ENCODE measurements at places on chromosomes 16 and 17. TPM values are rescaled to one million over a fixed set of nuclear protein-coding genes. Genes with fewer than 3 reads are reported as not detected.

The KRT15 gene
- 0.09 TPM for total RNA-seq

- no peak for DNase-seq
Observed at GRCh38 chr17:19464031-19465026, 53.3 kb downstream of the RNF112 start.

The LAT gene
- total RNA-seq: 1.2 TPM

GRCh38 chr16:88014252-88014781, 63.1 kb downstream of the BANP start:
- DNase-seq: peak; percentile 11

The CCT6B gene
- 5.6 TPM for total RNA-seq

- no peak for DNase-seq
Observed at GRCh38 chr16:73166441-73166851, 118.5 kb upstream of the ZFHX3 start.

DNA sequence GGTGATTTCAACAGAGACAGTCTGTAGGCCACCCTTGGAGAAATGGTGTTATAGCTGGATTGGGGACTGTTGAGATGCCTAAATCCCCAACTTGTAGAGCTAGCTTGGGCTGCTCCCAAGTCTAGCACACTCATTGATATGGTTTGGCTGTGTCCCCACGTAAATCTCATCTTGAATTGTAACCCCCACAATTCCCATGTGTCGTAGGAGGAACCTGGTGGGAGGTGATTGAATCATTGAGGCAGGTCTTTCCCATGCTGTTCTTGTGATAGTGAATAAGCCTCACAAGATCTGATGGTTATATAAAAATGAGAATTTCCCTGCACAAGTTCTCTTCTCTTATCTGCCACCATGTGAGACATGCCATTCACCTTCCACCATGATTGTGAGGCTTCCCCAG, 536.0 kb downstream of the CDH13 start:
- no peak for DNase-seq

DNA sequence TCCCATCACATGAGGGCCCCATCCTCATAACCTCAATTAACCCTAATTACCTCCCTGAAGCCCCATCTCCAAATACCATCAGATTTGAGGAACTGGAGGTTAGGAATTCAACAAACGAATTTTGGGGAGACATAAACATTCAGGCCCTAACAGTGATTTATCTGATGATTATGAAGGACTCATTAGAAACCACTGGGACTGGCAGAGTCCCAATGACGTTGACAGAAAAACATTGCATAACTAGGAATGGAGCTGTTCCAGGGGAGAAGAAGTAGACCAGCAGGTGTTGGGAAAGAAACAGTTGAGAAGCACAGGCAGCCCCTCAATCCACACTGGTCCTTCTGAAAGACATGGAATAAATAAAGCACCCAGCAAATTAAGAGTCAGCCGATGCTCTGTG, 282.0 kb downstream of the MAP2K4 start:
- no peak for DNase-seq

The WSCD1 gene
- 12.8 TPM for total RNA-seq

DNA sequence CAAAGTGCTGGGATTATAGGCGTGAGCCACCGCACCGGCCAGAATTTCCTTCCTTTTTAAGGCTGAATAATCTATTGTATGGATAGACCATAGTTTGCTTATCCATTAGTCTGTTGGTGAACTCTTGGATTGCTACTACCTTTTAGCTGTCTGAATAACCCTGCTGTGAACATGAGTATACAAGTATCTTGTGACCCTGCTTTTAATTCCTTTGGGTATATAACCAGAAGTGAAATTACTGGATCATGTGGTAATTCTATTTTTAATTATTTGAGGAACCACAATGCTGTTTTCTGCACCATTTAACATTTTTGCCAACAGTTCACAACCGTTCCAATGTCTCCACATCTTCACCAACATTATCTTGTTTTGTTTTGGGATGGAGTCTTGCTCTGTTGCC, 4.6 kb upstream of the OTOA start:
- no peak for DNase-seq

The CTRB1 gene
- total RNA-seq: not detected

The LDHD gene
- total RNA-seq: 12.2 TPM

GRCh38 chr17:9009737-9010136, 11.6 kb upstream of the NTN1 start:
- DNase-seq: peak; percentile 14

DNA sequence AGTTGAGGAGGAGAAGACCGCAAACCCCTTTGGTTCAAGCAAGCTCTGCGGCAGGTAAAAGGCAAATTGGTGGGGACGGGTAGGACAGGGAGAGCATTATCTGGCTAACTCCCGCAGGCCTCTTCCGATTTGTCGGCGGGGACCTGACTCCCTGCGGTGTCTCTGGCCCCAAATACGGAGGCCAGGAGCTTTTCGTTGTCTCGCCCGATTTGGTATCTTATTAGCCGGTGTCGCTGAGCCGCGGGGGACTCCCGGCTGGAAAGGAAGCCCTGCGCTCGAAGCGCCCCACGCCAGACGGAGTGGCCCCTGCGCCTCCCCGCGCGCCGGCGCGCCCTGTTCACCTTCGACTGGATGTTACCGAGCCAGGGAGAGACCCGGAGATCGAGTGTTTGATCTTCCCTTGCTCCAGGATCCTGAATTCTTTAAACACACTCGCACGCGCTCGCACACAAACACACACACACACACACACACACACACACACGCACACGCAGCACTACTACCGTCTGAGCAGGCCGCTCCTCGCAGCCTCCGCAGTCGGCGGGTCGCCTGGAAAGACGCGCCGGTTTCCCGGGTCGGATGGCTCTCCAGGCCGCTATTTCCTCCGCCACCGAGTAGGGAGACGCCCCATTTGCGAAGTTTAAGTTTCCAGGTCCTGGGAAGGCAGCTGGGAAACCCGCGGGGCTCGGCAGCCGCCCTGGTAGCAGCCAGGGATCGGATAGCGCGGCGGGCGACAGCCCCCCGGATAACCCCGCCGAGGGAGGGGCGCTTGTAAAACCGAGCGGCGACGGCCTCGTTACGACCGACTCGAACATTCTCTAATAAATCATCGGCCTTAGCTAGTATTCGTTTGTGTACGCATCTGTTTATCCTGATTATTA, 3.3 kb downstream of the PRAC1 start:
- peak; percentile 42 for DNase-seq

DNA sequence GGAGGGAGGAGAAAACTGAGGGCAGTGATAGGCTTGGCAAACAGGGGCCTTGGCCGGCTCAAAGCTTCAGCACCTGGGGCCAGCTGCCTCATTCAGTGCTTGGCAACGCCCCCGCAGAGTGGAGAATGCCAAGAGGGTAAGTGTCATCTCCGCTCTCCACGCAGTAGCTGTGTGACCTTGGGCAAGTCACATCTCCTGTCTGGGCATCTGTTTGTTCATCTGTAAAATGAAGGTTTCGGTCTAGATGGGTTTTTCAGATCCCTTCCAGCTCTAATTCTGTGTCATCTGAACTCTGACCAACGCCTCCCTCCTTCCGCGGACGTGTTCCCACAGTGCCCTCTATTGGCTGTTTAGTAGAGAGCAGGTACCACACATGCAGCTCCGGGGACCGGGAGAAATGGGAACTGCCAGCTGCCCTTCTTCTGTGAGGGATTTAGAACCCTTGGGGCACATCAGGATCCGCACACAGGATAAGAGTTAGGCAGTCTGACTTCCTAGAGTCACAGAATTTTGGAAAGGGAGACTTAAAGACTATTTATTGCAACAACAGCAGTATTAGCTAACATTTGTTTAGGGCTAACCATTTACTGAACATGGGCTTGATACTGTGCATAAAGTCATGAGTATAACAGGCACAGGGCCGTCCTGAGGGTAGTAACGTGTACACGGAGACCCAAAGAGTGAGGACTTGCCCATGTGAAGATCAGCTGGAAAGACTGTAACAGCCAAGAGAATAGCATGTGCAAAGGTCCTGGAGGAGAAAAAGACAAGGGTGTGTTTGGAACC, 26.8 kb downstream of the GP2 start:
- peak; percentile 69 for DNase-seq

GRCh38 chr17:57419940-57420550, 163.7 kb downstream of the MSI2 start:
- DNase-seq: no peak

- DNase-seq: no peak
Observed at GRCh38 chr16:64489449-64489848, 632.4 kb downstream of the CDH11 start.

The CHRNE gene
- 0.35 TPM for total RNA-seq

The WFDC1 gene
- 18.9 TPM for total RNA-seq

DNA sequence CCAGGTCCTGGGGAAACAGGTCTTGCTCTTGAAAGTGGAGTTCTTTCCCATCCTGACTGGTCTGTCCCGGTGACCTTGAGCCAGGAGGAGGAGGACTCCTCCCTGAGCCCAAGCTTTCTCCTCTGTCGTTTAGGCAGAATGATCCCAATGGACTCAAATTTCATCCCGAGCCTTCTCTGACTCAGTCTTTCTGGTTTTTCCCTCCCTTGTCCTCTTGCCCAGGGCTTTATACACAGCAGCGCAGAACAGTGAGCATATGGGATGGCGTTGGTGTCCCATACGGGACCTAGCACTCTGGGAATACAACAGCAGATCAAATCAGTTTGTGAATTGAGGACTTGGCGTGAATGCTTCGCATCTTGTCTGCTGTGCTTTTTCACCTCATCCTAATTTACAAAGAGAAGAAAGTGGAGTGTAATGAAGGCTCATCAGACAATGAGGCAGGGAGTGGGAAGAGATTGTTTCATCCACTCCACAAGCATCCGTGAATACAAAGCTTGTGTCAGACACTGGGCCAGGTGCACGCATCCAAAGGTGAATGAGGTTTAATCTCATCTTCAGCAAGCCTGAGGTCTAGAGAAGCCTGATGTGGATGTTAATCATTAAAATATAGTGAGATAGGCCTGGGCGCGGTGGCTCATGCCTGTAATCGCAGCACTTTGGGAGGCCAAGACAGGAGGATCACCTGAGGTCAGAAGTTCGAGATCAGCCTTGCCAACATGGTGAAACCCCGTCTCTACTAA, 1.1 kb upstream of the XYLT1 start:
- DNase-seq: no peak

GRCh38 chr17:63185420-63185819, 219.4 kb downstream of the TANC2 start:
- no peak for DNase-seq

- no peak for DNase-seq
Observed at GRCh38 chr17:42590886-42591285, 13.4 kb upstream of the PSMC3IP start.

DNA sequence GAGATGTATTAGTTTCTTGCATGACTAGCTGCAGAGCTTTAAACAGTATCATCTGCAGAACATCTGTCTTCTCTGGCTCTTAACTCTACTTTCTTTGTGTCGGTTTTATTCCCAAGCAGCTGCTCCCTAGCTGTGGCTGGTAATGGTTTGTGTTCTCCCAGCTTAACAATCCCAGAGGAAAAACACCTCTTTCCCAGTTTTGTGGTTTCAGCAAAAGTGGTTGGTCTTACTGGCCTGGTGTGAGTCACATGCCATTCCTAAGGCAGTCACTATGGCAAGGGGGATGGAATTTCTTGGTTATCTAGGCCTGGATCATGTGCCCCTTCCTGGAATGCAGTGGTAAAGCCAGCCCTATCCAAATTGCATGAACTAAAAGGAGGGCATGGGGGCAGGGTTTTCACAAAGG, 27.5 kb downstream of the OMG start:
- DNase-seq: peak; percentile 97

The TEX19 gene
- 0.51 TPM for total RNA-seq

GRCh38 chr16:11510178-11510973, 76.3 kb downstream of the LITAF start:
- no peak for DNase-seq

The ITGAD gene
- total RNA-seq: not detected

DNA sequence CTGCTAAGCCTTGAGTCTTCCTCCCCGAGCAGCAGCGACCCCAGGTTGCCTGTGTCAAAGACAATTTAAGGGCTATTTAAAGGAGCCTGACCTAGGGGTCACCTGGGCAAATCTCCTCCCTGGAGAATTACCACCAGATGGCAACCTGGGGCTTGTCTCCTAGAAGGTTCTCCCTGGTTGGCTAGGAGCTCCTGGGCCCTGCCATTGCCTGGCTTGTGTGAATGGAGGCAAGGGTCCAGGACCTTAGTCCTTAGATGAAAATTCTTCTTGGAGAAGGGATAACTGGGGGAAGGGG, 51.3 kb upstream of the TAC4 start:
- no peak for DNase-seq

DNA sequence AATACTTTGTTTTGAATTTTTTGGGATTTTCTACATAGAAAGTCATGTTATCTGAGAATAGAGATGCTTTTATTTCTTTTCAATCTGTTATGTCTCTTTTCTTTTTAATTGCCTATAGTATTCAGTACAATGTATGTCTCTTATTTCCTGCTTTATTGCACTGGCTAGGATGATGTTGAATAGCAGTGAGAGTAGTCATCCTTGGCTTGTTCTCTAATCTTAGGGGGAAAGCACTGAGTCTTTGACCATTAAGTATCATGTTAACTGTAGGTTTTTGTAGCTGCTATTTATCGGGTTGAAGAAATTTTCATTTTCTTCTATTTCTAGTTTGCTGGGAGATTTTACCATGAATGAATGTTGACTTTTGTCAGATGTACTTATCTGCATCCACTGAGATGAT, 10.0 kb upstream of the ABCA3 start:
- no peak for DNase-seq

DNA sequence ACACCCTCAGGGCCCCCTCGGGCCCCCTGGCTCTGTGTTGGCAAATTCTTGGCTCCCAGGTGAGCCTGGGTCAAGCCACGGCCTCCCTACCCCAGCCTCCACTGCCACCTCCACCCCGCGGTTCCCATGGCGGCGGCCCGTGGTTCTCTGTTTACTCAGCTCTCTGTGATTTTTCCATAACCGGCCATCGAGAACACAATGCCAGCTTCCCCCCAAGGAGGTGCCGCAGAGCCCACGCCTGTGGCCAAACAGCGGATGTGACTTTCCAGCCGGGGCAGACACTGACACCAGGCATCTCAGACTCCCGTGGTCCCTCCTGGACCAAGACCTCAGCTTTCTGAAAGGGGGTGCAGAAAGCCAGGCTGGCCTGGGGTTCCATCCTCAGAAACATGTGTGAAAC, 21.6 kb upstream of the ATP2A3 start:
- no peak for DNase-seq

GRCh38 chr17:57889892-57890856, 40.3 kb upstream of the MRPS23 start:
- DNase-seq: no peak

DNA sequence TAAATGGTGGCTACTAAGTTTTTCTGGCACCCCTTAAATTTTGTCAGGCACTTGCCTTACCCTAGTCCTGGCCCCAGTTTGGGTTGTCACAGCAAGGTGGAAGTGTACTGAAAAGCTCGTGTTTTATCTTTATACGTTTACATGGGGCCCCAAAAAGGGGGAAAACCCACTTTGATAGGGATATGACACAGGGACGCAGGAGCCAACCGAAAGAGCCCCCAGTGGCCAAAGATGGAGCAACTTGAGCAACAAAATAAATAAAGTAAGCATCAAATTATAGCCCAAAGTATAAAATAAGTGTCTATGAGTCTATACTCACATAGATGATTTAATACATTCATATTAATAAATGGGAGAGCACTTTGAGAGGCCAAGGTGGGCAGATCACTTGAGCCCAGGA, 5.0 kb upstream of the CETP start:
- no peak for DNase-seq

The SP6 gene
- 5.8 TPM for total RNA-seq

The TMEM238L gene
- not detected for total RNA-seq

All from cardiac muscle cell (in vitro differentiated cells and primary cell).